ENCODE measurements at places on chromosomes 11 and 22. TPM values are rescaled to one million over a fixed set of nuclear protein-coding genes. Genes with fewer than 3 reads are reported as not detected.

GRCh38 chr11:114586797-114587196 is 8.8 kb downstream of the NXPE4 start:
- no peak for DNase-seq

GRCh38 chr11:8063324-8063723 is 17.7 kb upstream of the TUB start:
- no peak for DNase-seq

- no peak for DNase-seq
Observed at GRCh38 chr11:19392847-19393518, 152.2 kb upstream of the E2F8 start.

DNA sequence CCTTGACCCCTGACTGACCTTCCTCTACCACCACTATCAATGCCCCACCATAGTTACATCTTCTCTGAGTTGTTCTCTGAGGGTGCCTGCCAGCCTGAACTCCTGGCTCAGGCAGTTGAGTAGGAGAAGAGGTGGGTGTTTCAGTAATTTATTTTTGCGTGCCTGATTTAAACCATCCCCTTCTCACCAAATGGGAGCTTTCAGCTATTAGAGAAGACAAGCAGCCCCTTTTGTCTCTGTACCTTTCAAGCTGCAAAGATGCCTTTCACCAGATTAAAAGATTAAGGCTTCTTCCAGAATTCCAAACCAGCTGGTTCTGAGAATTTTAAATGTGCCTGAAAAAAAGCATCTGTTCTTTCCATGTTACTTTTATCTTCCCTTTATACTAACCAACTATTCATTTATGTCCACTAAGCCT is 223.8 kb downstream of the FAM76B start:
- DNase-seq = no peak

GRCh38 chr22:19942157-19943081 is 801 bp upstream of the TXNRD2 start:
- no peak for DNase-seq

DNA sequence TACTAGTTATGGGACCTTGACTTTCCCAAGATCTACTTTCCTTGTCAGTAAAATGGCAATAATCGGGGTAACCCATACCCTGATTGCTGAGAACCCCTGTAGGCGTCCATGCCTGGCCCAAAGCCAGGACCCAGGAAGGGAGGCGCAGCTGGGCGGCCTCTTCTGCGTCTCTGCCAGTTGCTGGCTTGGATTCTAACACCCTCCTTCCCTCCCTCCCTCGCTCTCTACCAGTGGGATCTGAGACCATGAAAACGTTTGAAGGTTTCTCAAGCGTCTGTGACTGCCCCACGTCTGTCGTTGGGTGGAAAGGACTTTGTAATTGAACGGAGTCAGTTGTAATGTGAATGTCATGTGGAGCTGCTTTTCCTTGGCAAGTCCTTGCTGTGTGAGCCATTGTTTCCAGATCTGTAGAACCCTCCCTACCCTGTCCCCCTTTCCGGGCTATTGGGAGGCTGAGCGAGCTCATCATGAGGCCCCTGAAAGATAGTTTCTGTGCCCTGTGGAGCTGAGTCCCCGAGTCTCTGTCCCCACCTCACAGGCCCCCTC is 47.8 kb downstream of the PARVB start:
- no peak for DNase-seq

DNA sequence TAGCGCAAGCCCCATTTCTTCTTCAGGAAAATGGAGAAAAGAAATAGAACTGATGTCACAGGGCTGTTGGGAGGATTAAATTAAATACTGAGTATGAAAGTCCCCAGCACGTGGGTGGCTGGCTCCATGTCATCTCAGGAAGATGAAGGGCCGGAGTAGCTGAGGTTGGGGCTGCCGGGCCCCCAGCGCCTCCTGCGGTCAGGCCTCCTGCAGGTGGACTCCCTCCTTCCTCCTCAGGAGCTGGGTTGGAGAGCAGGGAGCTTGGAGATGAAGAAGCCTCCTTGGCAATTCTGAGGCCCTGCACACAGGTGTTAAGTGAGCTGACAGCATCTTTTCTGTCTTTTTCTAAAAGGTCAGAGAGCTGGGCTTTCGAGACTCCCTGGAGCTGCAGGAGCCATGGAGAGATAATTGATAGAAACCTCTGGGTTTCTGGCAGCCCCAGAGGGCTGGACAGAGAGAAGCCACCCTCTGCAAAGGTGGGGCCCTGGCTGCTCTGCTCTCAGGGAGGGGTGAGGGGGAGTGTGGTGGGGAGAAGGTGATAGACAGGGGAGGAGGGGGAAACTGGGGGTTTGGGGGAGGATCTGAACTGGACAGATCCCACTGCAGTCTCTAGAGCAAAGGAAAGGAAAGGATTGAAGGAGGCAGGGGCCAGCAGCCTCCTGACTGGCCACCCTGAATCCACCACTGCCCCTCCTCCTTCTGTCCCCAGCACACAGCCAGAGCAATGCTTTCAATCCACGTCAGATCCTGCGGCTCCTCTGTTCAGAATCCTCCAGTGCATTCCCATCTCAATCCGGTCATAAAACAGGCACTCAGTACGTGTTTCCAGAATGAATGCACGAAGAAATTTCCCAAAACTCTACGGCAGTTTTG is 210.8 kb downstream of the CEP164 start:
- no peak for DNase-seq

Gene OR51E1
- 1.9 TPM for total RNA-seq

Gene FXYD6
- 41.2 TPM for total RNA-seq

Gene MMP12
- total RNA-seq = not detected

Gene ARL14EP
- 38.9 TPM for total RNA-seq

Gene KCNJ1
- total RNA-seq = not detected

Gene TMEM151A
- total RNA-seq = 0.14 TPM
